ENCODE measurements at places on chromosomes 16 and 17. TPM values are rescaled to one million over a fixed set of nuclear protein-coding genes. Genes with fewer than 3 reads are reported as not detected.

Gene G6PC1
- total RNA-seq: not detected

Gene CNGB1
- total RNA-seq: not detected

Gene KRT23
- not detected for total RNA-seq

Gene ATP2C2
- not detected for total RNA-seq

Gene TEFM
- 10.3 TPM for total RNA-seq

Gene ARHGDIG
- total RNA-seq: 0.77 TPM

- no peak for DNase-seq
Measured at GRCh38 chr17:65511316-65511715, 50.1 kb downstream of the AXIN2 start.

DNA sequence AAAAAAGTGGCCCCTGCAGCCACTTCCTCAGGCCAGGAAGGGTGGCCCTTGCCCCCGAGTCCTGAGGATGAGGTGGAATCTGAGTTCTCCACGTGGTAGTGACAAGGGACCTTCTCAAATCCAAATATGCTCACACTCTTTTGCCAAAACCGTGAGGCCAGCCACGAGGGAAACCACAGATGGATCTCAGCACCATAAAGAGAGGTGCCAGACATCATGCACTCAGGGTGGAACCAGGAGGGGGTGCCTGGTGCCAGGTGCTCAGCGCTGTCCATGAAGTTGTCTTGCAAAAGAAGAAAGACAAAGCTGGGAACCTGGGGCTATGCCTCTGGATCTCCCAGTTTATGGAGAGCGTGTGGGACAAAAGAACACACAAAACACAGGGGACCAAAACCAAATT, 45.2 kb upstream of the MED9 start:
- no peak for DNase-seq

DNA sequence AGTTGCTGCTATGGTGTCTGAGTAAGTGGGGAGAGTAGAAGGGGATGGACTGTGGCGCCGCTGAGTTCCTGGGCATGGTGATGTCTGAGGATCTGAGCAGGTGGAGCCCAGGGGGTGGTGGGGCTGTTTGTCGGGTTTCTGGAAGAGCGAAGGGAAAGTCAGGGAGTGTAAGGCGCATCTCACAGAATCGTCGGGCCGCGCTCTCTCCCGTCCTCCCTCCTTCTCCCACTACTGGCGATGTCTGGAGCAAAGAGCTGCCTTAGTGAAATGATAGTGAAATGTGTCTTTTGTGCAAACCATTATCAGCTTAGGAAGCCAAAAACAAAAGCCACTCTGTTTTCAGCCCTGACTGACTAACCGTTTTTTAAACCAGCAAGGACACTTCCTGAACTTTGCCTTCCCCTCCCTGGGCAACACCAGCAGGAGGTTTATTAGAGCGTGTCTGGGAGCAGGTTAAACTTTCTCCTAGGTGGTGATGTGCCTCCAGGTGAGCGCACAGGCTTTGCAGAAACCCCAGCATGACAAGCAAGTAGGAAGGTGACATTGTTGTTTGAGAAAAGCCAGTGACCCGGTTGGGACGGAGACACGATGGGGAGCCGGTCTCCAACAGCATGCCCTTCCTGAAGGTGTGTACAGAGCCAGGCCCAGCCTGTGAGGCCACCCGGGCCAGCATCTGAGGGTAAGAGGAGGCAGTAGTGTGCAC, 49.1 kb downstream of the RAB11FIP3 start:
- DNase-seq: no peak

DNA sequence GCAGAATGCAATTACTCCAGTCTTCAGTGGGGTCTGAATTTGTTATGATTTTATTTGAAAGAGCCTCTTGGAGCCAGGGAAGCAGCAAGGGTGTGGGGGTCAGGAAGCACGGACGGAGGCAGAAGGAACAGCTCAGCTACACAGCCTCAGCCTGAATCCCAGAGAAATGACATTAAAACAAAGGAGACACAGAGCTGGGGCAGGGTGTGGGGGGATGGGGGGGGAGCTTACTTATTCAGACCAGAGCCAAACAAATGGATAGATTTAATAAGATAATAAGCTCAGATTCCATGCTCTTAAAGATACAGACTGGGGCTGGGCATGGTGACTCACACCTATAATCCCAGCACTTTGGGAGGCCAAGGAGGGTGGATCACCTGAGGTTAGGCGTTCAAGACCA, 195.3 kb downstream of the ZNF423 start:
- DNase-seq: no peak

GRCh38 chr17:35099908-35100307, 19.8 kb downstream of the RAD51D start:
- DNase-seq: no peak

DNA sequence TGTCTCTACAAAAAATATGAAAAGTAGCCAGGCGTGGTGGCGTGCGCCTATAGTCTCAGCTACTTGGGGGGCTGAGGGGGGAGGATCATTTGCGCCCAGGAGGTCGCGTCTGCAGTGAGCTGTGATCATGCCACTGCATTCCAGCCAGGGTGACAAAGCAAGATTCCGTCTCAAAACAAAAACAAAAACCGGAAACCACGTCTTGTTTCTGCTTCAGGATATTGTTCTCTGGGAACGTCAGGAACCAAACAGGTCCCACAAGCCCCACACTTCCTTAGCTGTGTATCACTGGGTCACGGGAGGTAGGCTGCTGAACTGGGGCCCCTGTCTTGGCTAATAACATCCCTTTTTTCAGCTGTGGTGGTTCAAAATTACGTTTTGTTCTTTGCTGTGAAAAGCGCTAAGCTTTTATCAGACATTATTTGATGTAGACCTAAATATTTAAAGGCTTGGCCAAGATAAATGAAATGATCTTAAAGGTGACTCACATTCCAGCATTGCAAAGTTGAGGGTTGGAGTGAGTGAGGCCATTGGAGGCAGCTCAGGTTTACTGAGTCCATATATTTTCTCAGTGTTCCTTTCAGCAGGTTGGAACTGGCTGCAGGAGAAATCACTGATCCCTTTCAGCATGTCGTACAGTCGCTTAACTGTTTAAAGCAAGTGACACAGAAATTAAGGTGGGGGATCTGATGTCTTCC, 16.4 kb upstream of the SEC14L1 start:
- DNase-seq: no peak

DNA sequence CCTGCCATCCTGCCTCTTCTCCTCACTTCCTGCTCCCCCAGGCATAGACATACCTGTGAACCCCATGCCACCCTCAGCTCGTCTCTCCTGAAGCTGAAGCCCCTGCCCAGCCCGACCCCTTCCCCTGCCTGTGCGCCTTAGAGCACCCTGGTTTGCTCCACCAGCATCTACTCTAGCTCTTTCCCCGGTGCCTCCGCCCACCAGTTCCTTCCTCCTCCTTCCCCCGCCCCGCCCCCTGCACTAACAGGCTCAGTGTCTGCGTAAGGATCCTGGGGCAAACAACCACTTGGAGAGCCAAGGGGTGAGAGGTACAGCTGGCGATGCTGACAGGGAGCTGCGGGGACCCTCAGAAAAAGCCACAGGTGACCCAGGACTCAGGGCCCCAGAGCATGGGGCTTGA, 1.9 kb downstream of the GPR142 start:
- no peak for DNase-seq

DNA sequence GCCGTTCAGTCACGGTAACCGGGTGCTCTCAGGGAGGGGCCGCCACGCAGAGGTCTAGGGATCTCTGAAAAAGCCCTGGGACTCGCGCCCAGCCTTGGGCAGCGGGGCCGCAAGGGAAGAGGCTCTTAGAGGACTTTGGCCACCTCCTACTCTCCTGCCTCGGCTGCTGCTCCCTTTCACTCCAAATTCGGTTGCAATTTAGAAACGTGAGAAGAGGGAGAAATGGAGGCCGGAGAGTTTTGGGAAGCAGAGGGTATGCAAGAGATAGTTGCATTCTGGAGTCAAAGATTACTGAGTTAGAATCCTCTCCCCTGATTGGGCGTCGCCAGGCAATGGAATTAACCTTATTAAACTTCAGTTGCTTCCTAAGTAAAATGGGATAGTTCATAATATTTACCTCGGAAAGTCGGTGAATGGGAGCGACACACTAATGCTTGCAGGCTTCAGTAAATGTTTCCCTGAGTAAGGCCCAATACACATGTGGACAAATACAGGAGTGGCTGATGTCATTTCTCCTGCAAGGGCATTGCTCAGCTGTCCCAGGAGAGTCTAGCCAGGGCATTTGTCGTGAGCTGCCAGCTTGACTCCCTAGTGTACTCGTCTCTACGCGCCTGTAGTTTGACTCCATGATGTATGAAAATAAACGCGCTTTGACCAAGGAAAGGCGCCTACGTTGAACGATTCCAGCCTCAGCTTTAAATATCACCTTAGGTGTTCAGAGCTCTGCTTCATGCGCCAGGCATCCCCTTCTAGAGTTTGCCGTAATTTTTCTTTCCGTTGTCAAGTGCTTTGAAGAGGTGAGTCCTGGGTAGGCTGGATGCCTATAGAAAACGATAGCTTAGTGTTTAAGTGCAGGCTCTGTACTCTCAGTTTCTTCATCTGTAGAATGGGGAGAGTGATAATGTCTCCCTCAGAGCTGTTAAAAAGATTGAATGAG, 667 bp downstream of the OGFOD1 start:
- peak; percentile 45 for DNase-seq

DNA sequence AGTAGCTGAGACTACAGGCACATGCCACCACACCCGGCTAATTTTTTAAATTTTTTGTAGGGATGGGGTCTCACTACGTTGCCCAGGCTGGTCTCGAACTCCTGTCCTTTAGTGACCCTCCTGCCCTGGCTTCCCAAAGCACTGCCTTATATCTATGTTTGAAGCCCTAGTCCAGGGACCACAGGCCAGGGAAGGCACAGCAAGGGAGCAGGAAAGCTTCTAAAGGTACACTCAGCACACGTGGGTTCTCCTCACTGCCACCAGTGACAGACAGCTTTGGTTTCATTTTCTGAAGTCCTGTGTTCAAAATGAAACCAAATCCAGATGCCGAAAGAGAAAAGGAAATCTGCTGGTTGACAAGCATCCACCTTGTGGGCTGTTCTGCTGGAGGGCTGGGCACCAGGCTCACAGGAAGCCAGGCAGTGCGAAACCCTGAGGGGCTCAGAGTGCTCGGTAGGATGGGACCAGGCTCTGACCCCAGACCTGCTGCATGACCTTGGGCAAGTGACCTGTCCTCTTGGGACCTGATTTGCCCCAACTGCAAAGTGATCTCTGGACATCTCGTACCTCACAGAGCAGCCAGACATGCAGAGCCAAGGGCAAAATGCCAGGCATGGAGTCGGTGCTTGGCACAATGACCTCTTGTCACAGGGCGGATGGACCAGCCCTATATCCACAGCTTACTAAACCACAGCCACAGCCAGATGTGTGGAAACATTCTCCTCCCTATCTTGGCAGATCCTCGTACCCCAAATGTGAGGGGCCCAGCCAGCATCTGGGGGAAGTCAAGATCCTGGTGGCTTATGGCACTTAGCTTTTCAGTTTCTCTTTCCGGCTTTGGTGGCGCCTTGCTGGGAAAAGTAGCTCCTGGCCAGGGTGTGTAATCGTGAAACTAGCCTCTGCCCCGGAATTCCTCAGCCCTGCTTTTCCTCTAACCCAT, 2.8 kb upstream of the SOCS1 start:
- peak; percentile 33 for DNase-seq
